ENCODE measurements at places on chromosomes 7 and 10.
A peak's percentile ranks its signal among the peaks of the same experiment; 100 is the strongest.

DNA sequence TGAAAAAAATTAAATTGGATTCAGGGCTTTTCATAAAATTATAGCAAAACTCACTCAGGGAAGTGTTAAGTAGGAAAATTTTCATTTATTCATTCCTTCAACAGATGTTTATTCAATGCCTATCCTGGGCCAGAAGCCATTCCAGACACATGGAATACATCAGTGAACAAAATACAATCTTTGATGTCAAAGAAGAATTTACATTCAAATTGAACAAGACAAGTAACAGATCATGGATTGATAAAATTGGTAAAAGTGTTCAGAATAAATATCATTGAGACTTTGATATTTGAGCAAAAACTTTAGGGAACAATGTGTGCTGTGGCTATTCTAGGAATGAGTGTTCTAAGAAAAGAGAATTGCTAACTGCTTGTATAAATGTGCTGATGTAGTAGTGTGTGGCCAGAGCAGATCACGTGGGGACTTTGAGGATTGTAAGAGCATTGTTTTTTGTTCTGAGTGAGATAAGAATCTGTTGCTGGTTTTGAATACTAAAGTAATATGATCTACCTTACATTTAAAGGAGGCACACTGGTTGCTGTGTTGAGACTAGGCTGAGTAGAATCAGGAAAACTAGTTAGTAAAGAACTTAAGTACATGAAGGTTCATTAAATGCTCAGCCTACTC lies 957.2 kb downstream of the PCDH15 start:
- DNase-seq: no peak

DNA sequence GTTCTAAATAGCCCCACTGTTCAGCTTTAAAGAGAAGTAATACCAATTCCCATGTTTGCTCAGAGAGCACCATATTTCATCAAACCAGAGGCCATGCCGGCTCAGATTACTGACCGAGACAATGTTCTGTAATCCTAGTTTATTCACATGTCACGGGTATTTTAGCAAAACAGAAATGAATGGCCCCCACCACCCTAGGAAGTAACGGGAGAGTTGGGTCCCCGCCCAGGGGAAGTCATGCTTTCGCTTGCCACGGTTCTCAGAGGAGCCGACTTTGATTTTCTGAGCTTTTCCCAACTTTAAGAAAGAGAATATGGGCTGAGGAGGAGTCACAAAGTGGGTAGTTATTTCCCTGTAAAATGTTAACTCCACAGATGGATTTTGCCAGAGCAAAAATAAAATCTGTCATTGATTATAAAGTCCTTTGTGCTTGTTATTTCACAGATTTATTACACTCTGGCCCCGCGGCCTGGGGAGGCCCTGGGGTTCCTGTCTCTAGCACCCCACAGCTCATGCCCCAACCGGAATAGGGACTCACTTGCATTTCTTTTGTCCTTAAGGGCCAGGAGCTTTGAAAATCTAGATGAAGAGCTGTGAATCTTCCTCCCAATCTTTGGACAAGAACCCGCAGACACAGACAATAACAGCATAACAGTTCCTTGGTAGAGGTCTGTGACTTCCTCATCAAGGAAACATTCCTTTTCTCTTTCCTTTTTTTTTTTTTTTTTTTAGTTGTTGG lies 3.7 kb upstream of the GDF10 start:
- DNase-seq: no peak

GRCh38 chr7:69819333-69819705 lies 221.0 kb downstream of the AUTS2 start:
- no peak for DNase-seq

- DNase-seq: no peak
These were observed 9.3 kb upstream of the CLEC5A start for GRCh38 chr7:141956084-141956483.

GRCh38 chr10:26438534-26439341 lies 597 bp downstream of the APBB1IP start:
- DNase-seq: no peak

DNA sequence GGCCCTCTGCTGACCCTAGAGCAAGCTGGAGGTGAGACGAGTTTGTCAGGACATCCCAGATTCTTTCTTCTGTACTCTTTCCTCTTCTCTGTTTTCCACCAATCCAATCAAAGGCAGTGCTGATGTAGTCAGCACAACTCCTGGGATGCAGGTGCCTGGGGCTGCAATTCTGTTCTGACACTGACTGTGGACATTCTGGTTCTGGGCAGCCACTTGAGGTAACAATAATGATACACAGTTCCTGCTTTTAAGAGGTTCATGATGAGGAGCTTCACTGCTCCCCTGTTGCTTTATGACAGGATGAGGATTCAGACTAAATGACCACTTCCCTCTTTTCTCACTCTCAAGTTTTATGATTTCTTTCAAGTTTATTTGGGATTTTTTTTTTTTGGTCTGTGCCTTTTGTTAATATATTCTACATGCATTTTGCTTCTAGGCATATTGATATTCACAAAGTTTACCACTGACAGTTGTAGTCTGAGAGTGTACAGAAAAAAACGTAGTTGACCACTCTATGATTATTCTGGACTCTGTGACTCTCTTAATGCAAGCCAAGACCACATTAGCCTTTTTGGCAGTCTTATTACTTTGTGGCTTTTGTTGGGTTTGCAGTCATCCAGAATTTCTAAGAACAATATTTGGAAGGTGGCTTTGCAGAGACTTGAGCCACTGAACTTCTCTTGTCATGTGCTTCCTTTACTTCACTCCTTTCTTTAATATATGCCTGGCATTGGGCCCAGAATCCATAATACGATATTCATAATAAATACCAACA lies 247.6 kb downstream of the AUTS2 start:
- DNase-seq: no peak

GRCh38 chr7:96521068-96521894 lies 188.4 kb downstream of the SEM1 start:
- no peak for DNase-seq

- no peak for DNase-seq
These were observed 84.3 kb upstream of the SKAP2 start for GRCh38 chr7:26948617-26949118.

DNA sequence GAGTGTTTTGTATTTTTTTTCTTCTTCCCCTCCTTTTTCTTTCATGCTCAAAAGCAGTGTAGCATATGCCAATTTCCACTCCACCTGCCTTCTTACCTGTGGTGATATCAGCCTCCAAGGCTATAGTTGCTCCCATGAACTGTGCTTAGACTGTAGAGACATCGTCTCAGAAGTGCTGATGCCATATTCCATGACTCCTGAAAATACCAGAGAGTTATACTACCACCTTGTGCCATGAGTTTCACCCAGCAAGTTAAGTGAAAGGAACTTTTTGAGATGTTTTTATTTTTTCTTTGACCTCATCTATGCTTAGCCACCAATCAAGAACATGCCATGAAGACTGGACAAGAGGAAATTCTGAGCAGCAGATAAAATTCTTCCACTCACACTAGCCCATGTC lies 142.8 kb upstream of the SEMA3E start:
- no peak for DNase-seq

DNA sequence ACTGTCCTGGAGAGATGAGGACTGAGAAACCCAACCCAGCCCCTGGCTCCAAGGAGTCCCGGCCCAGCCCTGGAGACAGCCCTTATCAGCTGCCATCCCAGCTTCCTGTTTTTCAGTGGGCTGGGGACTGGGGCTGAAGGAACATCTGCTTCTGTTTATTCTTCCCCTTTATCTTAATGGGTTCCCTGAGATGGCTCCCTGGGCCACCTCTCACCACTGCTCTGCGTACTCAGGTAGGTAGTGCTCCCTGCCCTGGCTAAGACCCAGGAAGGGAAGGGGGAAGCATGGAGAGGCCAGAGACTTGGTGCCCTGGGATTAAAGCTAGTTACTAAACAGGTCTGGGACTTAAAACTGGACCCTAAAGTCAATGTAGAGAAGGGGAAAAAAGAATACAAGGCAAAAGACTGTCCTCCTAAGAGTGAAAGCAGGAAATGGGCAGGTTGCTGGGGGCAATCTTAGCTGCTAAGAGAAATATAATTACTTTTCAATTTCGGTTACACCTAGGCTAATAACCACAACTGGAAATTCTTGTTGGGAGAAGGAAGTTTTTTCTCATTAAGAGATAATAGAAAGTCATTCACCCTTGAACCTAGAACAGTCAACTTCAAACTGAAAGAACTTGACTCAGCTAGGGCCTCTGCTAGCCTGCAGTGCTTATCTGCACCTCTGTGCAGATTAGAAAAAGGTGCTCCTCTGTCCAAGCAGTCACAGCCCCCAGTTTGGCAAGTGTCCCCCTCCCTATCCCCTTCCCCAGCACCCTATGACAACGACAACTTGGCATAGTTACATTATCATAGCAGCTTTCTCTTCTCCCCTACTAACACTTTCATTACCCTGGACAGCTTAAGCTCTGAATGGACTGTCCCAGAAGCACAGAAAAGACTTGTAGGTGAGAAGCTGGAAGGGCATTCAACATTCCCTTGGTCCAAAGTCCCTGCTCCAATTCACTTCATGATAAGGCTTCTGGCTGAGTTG lies 65.6 kb upstream of the KDM7A start:
- no peak for DNase-seq

- no peak for DNase-seq
These were observed 130.5 kb downstream of the CUX1 start for GRCh38 chr7:101947899-101948298.

DNA sequence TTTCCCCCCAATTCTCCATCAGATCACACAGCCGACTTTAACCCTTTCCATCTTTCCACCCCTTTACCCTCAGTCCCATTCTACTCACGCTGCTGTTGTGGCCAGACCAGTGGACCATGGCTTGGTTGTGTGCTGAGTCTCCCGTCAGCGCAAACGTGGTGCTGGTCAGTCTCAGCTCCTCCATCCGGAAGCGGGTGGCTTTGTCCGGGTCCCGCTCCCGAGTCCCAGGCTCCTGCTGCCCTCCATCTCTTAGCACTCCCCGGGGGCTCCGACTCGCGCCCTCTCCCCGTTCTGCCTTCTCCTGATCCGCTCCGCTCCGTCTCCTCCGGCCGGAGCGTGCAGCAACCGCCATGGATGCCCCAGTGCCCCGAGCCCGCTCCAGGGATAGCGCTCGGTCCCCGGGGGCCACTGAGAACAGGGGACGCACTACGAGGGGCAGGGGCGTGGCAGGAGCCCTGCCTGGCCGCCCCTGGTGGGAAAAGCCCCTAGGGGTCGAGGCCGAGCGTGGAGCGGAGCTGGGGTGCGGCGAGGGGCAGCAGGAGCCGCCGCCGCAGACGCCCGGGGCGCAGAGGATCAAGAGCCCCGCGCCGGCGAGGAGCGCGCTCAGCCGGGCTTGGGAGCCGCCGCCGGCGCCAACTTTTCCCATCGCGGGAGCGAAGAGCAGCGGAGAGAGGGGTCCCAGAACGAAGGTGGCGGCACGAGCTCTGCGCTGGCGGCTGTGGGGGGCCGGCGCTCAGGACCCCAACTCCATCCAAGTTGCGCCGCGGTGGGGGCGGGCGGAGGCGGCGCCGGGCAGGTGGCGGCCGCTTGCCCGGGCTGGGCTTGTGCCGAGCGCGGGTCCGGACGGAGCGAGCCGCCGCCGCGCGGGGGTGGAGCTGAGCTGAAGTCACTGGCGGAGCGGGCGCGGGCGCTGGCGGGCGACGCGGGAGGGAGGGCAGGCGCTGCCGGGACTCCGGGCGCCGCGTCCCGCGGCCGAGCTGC lies at the start of gene SORCS1:
TSS of gene SORCS1 (minus strand) at position 826 of the 981 bp plus-strand sequence.
- DNase-seq: peak; percentile 74

GRCh38 chr7:69012149-69012548 lies 586.1 kb upstream of the AUTS2 start:
- no peak for DNase-seq

DNA sequence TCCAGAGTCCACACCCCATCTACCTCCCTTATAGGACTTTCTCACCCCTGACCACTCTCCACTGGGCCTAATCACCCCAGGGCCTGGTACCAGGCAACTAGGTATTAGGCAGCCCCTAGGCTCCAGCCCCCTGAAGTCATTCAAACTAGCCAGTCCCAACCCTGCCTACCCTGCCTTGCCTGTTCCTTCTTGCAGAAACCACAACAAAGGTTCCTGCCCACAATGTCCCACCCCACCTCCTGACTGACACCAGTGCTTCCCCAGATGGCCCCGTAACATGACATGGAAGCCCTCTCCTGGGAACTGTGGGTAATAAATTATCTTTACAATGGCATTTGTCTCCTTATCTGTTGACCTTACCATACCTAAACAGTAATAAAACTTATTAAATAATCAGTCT lies 100.6 kb upstream of the PDE1C start:
- no peak for DNase-seq

DNA sequence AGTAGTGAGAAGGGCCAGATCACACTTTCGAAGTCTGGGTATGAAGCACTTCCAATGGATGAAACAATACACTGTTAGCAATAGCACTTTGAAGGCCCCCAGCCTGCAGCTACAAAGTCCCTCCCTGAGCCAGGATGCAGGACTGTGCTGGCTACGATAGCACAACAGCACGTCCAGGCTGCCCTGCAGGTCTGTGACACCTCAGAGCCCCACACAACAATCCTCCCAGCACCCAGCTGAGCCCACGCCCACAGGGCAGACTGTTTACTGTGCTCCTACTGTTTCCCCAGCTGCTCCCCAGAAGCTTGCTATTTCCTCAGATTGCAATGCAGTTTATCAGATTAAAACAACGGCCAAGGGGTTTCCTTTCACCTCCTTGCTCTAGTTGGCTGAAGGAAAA lies 71.4 kb downstream of the HTR5A start:
- no peak for DNase-seq

DNA sequence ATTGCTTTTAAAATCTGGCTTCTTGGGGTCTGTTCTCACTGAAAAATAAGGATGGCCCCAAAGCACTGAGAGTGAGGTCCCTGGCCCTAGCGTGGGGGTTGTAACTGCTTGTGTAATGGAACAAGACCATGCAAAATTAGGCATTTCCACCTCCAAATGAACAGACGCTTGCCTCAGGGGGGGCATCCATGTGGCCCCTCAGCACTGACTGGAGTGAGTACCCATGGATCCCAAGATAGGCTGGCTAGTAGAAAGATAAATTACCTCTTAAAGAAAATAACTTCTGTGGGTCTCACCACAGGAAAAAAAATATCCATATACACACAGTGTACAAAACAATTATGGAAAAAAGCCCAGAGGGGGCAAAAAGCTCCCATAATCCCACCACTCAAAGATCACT lies 15.2 kb upstream of the CPA1 start:
- DNase-seq: no peak

DNA sequence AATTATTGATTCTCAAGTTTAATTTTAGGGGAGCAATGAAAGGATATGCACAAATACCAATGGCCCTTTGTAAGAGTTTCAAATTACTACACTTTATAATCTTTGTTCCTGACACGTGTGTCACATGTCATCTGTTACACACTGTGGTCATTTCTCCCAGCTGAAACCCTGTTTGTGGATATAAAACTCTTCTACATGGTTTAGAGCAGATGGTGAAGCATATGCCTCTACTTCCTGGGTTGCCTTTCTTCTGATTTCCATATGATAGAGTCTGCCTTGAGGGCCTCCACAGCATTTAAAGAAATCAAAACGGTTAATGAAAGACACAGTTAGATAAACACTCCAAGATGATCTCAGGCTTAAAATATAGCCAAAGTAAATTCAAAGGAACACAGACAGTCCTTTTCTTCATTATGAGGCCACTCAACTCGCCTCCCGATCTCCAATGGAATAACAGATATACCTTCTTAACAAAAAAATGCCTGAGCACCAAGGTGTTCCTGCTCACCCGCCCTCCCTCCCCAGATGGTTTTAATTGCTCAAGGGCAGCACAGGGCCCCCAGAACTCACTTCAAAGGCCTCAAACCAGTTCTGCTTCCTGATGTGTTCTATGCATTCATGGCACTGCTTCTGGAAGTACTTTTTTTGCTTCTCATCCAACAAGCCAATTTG lies 75.0 kb downstream of the CPVL start:
- DNase-seq: no peak

- DNase-seq: no peak
These were observed 435.3 kb upstream of the IGFBP3 start for GRCh38 chr7:46356371-46356770.

- DNase-seq: no peak
These were observed 113.5 kb downstream of the LARP4B start for GRCh38 chr10:818010-818409.

All from type B pancreatic cell (in vitro differentiated cells).